Cardiac atrium fibroblast (primary cell): ENCODE measurements at places on chromosomes 13 and 19. TPM values are rescaled to one million over a fixed set of nuclear protein-coding genes. Genes with fewer than 3 reads are reported as not detected.

The KCNRG gene
- 0.49 TPM in 1 of 2 replicates, not detected in the other for total RNA-seq

The CCDC194 gene
- not detected in 2 replicates for total RNA-seq

The NLRP7 gene
- not detected in 2 replicates for total RNA-seq

The PGLYRP2 gene
- total RNA-seq: not detected in 2 replicates

The TUBA3C gene
- total RNA-seq: not detected in 2 replicates

The ZNF865 gene
- total RNA-seq: 2.9 and 5.8 TPM in 2 replicates

The KL gene
- not detected in 2 replicates for total RNA-seq

The ZNF625 gene
- total RNA-seq: 6.8 and 9.7 TPM in 2 replicates

The FCGBP gene
- total RNA-seq: under 0.01 and 0.16 TPM in 2 replicates

The FLT1 gene
- total RNA-seq: 3.6 and 5.7 TPM in 2 replicates

The ZNF284 gene
- total RNA-seq: 2.4 and 4.0 TPM in 2 replicates

The NR1H2 gene
- 88.1 and 95.9 TPM in 2 replicates for total RNA-seq

The TPTE2 gene
- not detected in 2 replicates for total RNA-seq

The FREM2 gene
- total RNA-seq: not detected in 2 replicates

The FGF22 gene
- total RNA-seq: not detected in 2 replicates

The LSR gene
- total RNA-seq: 1.6 and 2.2 TPM in 2 replicates

The KIR3DL1 gene
- total RNA-seq: not detected in 2 replicates

The VRK3 gene
- 20.4 and 28.2 TPM in 2 replicates for total RNA-seq

The FUT3 gene
- not detected in 2 replicates for total RNA-seq

The OR4F17 gene
- not detected in 2 replicates for total RNA-seq

The AXL gene
- 141 and 148 TPM in 2 replicates for total RNA-seq

The SIGLEC9 gene
- not detected in 2 replicates for total RNA-seq

The FGF14 gene
- not detected in 2 replicates for total RNA-seq

The DNASE2 gene
- total RNA-seq: 38.8 and 48.1 TPM in 2 replicates

The PSG11 gene
- not detected in 2 replicates for total RNA-seq

The CNMD gene
- not detected in 2 replicates for total RNA-seq

The ZNF541 gene
- under 0.01 and 1.1 TPM in 2 replicates for total RNA-seq

The NCAN gene
- not detected in 2 replicates for total RNA-seq

The SIGLEC8 gene
- not detected in 2 replicates for total RNA-seq

The RFPL4A gene
- not detected in 2 replicates for total RNA-seq

The ZSCAN18 gene
- total RNA-seq: 27.4 and 33.0 TPM in 2 replicates

The PPP1R13L gene
- total RNA-seq: 5.0 and 6.0 TPM in 2 replicates

The NR2C2AP gene
- 4.7 and 7.9 TPM in 2 replicates for total RNA-seq

The NLRP9 gene
- total RNA-seq: not detected in 2 replicates

The FCHO1 gene
- 0.32 and 0.72 TPM in 2 replicates for total RNA-seq

The LILRB4 gene
- total RNA-seq: not detected in 2 replicates

The DLEU7 gene
- total RNA-seq: not detected in 2 replicates

The OR7A5 gene
- total RNA-seq: not detected in 2 replicates

The NHLRC3 gene
- 2.6 and 5.4 TPM in 2 replicates for total RNA-seq

The PSG5 gene
- 0.18 TPM in 1 of 2 replicates, not detected in the other for total RNA-seq

The SPC24 gene
- 5.0 and 13.5 TPM in 2 replicates for total RNA-seq

The GSX1 gene
- not detected in 2 replicates for total RNA-seq

The KCNC3 gene
- total RNA-seq: 0.16 and 0.90 TPM in 2 replicates

The ZNF497 gene
- 0.18 and 0.97 TPM in 2 replicates for total RNA-seq

The TMEM150B gene
- total RNA-seq: not detected in 2 replicates

The SOHLH2 gene
- not detected in 2 replicates for total RNA-seq

The PSG4 gene
- 0.18 and 0.49 TPM in 2 replicates for total RNA-seq

The F10 gene
- 7.2 and 13.0 TPM in 2 replicates for total RNA-seq

The TTYH1 gene
- 0.16 TPM in 1 of 2 replicates, not detected in the other for total RNA-seq

The ZNF211 gene
- total RNA-seq: 3.8 and 7.0 TPM in 2 replicates

The SPACA4 gene
- not detected in 2 replicates for total RNA-seq

The WDR87 gene
- not detected in 2 replicates for total RNA-seq

The CNN1 gene
- 3.2 and 3.6 TPM in 2 replicates for total RNA-seq

The IGFL4 gene
- not detected in 2 replicates for total RNA-seq
